ENCODE measurements at places on chromosomes 7 and 10.

DNA sequence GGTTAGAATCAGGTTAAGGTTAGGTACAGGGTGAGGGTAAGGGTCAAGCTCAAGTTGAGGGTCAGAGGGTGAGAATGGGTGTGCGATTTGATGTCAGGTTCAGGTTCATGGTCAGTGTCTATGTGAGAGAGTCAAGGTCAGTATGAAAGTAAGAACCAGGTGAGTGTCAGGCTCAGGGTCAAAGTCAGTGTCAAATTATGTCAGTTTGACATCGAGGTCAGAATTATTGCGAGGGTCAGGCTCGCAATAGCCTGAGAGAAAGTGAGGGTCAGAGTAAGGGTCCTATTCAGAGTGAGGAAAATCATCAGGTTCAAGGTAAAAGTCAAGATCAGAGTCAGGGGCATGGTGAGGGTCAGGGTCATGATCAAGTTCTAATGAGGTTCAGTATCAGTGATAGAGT lies 13.0 kb downstream of the MRPS24 start:
- DNase-seq: no peak

- DNase-seq: no peak
These were observed 87.2 kb downstream of the AHR start for GRCh38 chr7:17385612-17386011.

DNA sequence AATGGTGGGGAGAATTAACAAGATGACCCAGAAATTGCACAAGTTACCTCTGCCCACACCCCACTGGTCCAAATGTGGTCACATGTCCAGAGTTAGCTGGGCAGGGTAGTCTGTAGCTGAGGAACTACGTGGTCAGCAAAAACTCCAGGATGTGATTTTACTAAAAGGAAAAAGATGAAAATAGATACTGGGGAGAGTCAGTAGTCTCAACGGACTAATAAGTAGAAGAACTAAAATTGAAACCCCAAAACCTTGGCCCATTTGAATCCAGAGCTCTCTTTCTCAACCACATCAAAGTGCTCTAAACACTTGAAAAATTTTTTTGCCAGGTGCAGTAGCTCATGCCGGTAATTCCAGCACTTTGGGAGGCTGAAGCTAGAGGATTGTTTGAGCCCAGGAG lies 146.3 kb downstream of the SKIDA1 start:
- DNase-seq: no peak

- peak; percentile 66 for DNase-seq
These were observed 77.8 kb upstream of the ATP6V0A4 start for GRCh38 chr7:138875794-138876193.

- no peak for DNase-seq
These were observed 769.6 kb downstream of the GRID1 start for GRCh38 chr10:85597006-85597405.

DNA sequence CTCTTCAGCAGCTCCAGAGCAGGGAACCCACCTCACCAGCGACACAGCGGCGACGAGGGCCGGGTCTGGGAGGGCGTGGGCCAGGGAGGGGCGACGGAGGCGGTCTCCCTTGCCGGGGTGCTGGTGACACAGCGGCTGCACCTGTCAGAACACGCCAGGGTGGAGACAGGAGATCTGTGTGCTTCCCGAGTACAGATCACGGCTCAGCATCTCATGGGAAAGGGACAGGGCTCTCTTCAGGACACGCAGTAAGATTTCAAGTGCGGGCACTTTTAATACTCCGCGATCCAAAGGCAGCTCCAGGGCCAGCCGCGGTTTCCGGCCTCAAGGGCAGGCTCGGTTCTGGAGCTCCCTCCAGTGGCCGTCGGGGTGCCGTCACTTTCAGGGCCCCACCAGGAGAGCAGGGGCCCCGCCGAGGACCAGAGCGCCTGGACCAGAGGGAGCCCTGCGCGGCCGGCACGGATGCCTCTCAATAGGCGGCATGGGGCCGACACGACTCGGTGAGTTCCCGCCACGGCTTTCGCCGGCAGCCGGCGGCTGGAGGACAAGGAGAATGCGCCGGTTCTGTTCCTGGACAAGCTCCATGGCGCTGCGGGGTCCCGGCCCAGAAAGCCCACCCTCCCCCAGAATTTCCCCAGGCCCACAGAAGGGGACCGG lies 21.4 kb downstream of the GPR146 start:
- DNase-seq: peak; percentile 84

GRCh38 chr7:83452256-83452655 lies 196.7 kb downstream of the SEMA3E start:
- DNase-seq: no peak

- DNase-seq: no peak
These were observed 741.2 kb upstream of the ZWINT start for GRCh38 chr10:57102236-57102635.

GRCh38 chr10:101063050-101063525 lies 1.3 kb downstream of the KAZALD1 start:
- DNase-seq: no peak

- no peak for DNase-seq
These were observed 68.8 kb upstream of the SDK1 start for GRCh38 chr7:3232228-3232627.

DNA sequence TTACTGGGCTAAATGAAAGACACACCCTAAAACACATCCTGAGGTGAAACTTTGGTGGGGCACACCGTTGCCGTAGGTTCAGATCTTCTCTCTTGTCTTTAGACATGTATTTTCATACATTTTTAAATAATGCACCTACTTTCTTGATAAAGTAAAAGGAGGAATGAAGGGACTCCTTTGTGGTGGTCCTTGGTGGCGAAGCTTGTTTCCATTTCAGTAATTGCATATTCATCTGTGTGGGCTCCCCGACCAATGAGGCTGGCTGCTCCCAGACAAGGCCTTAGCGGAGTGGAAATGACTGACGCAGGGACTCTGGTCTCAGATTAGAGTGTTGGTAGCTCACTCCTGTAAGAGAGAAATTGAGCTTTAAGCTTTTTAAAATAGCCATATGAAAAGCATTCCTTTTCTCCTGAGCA lies 815 bp downstream of the CCSER2 start:
- DNase-seq: peak; percentile 74

- no peak for DNase-seq
These were observed 230.8 kb downstream of the SKAP2 start for GRCh38 chr7:26633557-26633956.

DNA sequence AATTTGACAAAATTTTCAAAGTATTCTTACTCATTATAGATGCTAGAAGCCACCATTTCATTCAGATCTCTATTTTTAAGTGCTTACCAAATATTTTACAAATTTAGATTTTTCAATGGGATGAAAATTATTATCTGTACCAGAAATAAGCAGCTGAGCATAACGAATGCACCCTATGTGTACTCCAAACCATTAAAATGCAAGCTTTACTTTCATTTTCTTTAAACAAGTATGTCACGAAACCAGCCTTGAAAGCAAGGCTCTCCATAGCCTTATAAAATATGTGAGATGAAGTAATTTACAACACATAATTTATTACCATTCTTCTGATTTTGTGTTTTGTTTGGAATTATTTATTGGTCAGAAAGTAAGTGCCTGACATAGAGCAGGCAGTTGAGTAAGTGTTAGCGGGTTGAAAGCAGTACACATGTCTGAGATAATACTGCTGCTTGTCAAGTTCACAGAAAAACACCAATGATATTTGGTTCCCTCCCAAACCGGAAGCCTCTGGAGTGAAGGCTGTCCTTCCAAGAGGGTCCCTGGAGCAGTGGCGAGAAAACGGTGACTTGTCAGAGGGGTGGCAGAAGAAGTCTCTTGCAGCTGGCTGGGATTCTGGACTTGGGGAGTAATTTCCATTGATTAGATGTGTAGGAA lies 322.7 kb upstream of the PFKP start:
- DNase-seq: no peak

DNA sequence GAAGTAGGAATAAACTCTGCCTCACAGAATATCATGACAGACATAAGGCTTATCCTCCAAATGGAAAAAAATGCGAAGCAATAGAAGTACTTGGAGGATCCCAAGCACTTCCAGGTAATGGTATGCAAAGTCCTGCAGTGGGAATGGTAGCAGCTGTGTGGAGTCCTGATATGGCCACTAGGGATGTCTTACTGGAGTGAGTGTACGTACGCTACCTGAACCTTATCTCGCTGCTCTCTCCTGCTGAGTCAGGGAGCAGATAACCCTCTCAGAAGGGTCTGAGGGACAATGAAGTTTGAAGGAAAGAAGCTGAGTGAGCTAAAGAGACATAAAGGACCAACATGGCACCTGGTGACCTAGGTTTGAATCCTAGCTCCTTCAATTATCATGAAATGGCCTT lies 42.2 kb downstream of the CH25H start:
- DNase-seq: no peak

- DNase-seq: no peak
These were observed 84.8 kb downstream of the RSU1 start for GRCh38 chr10:16732376-16732775.

- no peak for DNase-seq
These were observed 2.7 kb upstream of the NRG3 start for GRCh38 chr10:81872206-81872862.

DNA sequence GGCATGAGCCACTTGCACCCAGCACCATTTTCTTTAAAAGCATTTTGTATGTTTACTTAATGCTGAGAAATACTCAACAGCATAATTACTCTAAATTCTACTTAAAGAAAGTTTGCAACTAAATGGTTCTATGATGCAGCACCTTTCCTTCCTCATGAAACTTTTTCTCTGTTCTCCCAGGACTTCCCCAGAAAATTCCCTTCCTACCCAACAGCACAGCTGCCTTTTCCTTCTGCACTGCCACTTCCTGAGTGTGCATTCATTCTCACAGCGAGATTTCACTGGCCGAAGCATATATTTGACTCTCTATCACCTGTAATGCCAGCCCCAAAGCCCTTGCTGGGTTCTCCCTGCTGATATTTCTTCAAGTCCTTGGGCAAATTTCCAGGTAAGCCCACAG lies 41.5 kb upstream of the DGKI start:
- no peak for DNase-seq

DNA sequence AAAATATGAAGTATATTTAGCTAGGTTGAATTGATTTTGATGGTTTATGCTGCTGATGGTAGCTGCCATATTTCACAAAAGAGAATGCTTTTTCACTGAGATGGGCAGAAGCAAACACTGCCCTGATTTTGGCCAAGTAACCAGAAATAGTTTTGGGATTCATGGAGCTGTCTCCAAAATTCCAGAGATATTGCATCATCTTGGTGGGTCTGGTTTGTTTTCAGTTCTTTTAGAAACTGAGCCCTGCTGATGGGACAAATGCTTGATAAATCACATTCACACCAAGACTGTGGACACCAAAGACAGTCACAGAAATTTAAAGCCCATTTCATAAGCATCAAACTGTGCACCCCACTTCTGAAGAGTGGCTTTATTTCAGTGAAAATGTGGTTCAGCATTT lies 140.5 kb downstream of the BICC1 start:
- DNase-seq: no peak

DNA sequence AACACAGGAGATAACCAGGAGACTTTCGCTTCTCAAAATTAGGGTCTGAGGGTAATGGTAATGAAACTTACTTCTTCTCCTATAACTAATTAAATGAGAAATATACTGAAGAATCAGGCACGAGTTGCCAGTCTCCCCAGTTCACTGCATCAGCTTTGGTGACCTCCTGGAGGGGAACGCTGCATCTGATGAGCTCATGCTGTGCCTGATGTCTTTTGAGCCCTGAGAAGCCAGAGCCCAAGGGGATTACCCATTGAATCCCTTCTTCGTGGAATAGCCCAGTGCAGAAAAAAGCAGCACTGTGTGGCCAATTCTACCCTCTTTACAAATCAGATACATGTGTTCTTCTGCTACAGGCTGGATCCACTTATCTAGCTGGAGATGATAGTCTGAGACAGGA lies 45.1 kb downstream of the CYP2C9 start:
- DNase-seq: no peak

DNA sequence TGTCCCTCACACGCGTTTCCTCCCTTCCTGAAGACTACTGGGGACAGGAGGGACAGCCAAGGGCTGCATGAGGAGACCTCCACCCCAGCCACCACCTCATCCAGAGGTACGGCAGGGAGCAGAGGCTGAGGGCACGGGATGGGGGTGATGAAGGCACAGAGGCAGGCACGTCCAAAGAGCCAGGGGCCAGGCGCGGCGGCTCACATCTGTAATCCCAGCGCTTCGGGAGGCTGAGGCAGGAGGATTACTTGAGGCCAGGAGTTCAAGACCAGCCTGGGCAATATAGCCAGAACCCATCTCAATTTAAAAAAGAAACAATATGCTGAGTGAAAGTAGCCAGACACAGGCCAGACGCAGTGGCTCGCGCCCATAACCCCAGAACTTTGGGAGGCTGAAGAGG lies 3.3 kb downstream of the MICALL2 start:
- no peak for DNase-seq

DNA sequence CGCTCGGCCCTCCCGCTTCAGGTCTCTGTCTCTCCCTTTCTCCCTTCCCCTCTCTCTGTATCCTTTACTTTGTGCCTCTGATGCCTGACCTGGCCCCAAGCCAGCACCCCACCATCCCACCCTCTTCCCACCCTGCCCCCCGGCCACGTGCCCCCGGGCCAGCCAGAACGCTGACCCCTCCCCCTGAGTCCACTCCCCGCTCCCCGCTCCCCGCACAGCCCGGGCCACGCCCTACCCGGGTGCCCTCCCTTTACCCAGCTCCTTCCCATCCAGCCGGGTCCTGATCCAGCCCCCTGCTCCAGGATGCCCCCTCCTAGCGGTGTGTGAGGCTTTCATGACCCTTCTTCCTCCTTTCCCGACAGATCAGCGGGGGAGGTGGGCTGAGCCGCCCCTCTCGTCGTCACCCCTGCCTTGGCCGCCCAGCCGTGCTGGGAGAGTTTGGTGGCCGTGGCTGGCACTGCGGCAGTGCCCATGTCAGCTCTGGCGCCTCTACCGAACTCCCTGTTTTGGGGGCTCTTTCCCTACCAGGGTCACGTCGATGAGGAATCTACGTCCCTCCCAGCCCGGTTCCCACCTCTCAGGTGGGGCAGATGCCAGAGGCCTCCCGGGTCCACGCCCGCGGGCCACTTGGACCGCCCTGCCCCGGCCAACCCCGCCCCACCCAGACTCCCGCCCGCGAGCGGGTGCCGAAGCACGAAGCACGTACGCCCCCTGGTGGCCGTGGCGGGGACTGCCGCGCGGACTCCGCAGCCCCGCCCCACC lies 127.4 kb downstream of the UBE2H start:
- peak; percentile 92 for DNase-seq

- DNase-seq: no peak
These were observed at the start of gene BICC1 for GRCh38 chr10:58512491-58513187. BICC1 (plus strand) TSS chr10:58512872; CDS start chr10:58513144, 272 bp downstream.

GRCh38 chr10:103555325-103555649 lies 61.8 kb downstream of the NEURL1 start:
- DNase-seq: no peak
